ENCODE measurements at places on chromosomes 16 and 17.

DNA sequence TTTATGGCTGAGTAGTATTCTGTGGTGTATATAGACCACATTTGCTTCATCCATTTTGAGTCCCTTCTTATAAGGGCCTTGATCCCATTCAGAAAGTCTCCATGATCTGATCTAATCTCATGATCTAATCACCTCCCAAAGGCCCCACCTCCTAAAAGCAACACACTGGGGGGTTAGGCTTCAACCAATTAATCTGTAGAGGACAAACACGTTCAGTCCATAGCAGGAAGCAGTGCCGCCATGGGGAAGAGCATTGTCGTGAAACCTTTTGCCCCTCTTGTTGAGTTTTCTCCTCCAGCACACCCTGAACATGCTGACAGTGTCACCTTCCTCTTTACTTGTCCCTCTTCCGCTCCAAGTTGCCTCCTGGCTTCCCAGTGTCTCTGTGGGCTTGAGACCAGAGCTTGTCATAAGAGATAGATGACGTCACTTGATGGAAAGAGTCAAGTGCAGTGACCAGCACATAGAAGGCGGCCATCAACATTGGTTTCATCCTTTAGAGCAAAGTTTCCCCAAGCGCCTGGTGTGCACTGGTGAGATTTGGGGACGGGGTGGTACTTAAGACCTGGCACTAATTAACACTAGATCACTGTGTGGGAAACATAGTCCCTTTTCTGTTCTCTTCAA is 74.1 kb downstream of the PRKCB start:
- DNase-seq = no peak

GRCh38 chr17:55284001-55284884 is 19.5 kb downstream of the HLF start:
- DNase-seq = no peak

DNA sequence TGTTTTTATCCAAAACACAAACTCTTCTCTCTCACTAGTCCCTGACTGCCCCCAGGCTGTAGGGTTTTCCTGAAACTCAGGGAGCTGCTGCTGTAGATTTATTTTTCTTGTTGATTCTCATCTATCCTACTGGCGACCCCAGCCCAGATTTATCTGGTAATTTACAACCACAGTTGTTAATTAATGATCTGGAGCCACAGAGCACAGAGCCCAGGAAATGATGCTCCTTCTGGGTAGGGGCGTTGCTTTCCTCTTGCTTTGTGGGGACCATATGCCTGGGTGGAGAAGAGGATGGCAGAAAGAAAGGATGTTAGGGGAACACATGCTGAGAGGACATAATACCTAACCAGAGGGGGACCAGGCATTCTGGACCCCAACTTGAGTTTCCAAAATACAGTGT is 7.4 kb upstream of the ETV4 start:
- DNase-seq = no peak

- no peak for DNase-seq
Observed at GRCh38 chr16:61362585-61362984, 673.7 kb downstream of the CDH8 start.

GRCh38 chr17:77529328-77529650 is 388.5 kb downstream of the SEC14L1 start:
- DNase-seq = no peak

- no peak for DNase-seq
Observed at GRCh38 chr16:5510819-5511370, 413.3 kb upstream of the EEF2KMT start.

DNA sequence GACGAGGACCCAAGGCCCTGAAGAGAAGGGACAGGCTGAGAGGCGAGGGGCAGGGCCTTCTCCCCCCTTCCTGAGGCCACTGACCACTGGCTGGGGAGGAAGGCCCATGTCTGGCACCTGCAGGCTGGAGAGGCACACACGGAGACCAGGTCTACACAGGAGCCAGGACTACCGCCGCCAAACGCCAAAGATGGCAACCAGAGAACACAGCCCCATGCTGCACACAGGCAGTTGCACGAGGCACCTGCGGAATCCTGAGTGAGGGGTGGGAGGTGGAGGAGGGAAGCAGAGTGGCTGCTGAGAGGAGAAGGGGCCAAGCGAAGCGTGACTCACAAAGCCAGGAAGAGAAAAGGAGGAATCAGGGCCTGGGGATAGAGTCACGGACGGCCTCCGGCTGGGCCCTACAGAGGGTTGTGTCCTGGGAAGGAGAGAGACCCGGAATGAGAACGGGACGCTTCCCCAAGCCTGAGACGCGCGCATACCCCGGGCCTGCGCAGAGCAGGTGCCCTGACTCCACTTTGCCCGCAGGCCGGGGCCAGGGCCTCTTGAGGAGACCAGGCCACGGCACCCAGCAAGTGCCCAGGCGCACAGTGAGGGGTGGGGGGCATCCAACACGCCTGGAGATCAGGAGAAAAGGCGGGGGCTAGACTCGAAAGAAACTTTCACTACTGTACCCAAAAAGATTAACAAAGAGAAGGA is 28.7 kb upstream of the C16orf95 start:
- DNase-seq = no peak

DNA sequence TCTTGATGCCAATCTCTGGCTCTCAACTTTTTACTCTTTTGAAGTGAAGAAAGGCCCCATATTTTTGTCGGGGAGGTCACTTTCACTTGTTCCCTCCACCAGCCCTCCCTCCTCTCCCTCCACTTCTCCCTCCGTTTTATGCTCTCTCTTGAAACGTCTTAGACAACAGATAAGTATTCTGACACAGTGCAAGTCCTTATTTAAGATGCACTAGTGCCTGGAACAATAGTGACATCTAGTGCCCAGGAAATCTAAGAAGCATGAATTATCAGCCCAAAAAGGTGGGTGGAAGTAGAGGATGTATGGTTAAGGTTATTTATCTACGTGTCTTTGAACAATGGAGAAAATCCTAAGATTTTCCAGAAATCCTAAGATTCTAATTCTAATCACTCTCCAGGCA is 17.9 kb downstream of the PSME3IP1 start:
- DNase-seq = no peak

DNA sequence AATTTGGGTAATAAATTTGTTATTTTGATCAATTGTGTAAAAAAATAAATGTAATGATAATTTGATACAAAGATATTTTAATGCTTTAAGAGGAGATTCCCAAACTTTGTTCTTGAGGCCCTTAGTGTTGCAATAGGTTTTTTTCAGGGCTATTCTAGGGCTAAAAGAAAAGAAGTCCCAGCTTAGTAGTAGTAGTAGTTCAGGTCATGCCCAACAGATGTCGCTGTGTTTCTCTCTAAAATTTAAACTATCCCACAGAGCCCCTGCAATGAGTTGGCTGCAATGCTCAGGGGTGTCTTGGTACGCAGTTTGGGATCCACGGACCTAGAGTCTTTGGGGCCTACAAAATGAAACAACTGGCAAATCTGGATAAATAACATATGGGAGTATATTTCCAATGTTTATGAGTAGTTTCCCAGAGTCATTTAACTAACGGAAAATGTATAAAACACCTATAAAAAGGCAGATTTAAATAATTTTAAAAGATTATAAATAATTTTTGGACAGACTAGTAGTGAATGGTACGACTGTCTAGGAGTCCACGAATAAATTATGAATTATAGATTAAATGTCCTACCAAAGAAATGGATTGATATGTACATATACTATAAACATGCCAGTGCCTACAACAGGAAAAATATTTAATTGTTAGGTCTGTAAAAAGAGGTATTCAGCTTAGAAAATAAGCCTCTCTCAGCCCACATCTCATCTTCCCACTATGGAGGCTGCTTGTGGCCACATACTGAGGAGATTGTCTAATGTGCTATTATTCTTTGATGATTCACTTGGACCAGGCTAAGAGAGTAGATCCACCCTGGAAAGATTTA is 228.5 kb upstream of the PMFBP1 start:
- no peak for DNase-seq

DNA sequence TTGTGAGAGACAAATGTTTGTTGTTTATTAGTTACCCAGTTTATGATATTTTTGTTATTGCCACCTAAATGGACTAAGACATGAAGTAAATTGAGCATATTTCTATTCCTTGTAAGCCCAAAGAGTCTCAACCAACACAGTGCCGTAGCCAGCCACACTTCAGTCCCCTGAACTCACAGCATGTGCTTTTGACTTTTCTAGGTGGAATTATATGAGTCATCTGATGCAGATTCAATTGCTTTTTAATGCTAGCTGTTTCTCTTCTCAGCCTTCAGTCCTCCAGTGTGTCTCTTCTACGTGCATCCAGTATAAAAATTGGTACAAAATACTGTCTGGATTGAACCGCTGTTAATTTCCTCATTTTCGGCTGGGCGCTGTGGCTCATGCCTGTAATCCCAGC is 39.0 kb downstream of the IQCK start:
- no peak for DNase-seq

- no peak for DNase-seq
Observed at GRCh38 chr16:77273815-77274214, 74.6 kb downstream of the SYCE1L start.

DNA sequence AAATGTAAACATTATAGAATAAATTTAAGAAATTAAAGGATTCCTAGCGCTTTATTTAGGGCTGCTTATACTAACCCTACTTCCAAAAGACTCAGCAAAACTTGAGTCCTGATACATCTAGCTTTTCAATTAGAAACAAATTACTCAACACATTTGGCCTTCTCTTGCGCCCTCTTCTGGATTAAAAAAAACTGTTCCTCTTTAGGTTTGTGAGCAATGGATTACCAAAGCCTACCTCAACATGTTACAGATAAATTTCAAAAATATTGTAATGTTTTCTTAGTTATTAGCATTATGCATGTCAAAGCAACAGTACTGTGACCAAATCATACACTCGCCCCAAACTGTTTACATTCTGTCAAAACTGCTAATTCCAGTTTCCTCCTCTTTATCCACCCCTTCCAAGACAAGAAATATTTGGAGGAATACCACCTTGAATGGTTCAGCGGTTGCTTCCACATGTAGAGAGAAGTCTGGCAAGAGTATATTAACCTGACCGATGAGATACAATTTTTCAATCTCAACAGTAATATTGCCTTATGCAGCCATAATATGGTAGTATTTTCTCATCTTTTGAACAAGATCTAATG is 2.7 kb downstream of the NUFIP2 start:
- DNase-seq = no peak

All from stimulated activated CD4-positive, alpha-beta T cell treated with anti-CD3 and anti-CD28 coated beads, Interleukin-1b, Interleukin-23, amount 100 ng/mL, for 4 hours (primary cell).